Right renal pelvis (tissue), 4 donors: ENCODE measurements at places on chromosomes 7 and 10.

GRCh38 chr10:17206210-17206709, 4.8 kb upstream of the TRDMT1 start:
- no peak for DNase-seq

DNA sequence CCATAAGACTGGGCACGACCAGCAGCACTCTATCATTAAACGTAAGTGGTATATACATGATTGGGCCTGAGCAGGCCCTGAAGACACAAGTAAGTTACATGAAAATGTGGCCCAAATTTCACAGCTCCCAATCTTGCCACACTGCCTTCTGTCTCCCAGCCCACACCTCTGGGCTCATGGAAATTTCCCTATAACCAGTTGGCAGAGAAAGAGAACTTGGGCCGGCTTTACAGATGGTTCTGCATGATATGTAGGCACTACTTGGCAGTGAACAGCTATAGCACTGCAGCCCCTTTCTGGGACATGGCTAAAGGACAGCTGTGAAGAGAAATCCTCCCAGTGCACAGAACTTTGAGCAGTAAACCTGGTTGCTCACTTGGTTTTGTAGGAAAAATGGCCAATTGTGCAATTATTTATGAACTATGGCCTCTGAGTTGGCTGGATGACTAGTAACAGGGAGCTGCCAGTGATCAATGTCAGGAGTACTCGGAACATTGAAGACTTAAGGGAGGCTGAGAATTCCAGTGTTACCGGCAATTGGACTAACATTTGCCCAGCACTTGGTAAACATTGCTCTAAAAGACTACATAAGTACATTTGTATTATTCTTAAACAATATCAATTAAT, 1006.6 kb upstream of the LRRN3 start:
- DNase-seq = no peak

DNA sequence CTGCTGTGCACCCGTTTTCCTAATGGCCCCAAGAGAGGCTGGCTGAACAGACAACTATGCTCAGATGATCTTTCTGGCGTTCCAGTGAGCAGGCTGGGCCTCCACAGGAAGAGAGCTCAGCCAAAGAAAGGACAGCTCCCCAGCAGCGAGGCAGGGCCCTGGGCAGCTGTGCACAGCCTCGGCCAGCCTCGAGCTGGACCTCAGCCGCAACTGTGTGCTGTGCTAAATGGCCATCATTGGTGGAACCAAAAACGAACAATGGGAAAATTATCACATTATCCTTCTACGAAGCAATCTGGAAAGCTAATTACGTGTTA, 97.5 kb downstream of the CTBP2 start:
- no peak for DNase-seq

- DNase-seq = no peak
Measured at GRCh38 chr7:113519472-113519871, 399.3 kb downstream of the PPP1R3A start.

DNA sequence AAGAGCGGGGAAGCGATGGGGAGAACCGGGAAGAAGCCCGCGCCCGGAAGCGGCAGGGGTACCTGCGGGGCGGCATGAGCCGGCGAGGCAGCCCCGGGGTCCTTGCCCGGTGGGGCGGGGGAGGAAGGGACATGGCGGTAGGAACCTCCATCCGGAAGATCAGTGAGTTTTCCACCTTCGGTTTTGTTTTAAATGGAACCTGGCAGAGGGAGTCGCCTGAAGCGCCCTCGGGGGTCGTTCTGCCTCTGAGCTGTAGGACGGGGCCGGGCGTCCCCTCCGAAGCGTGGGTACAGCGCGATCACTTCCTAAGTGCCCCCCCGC, 471 bp downstream of the PFKP start:
- DNase-seq = no peak

DNA sequence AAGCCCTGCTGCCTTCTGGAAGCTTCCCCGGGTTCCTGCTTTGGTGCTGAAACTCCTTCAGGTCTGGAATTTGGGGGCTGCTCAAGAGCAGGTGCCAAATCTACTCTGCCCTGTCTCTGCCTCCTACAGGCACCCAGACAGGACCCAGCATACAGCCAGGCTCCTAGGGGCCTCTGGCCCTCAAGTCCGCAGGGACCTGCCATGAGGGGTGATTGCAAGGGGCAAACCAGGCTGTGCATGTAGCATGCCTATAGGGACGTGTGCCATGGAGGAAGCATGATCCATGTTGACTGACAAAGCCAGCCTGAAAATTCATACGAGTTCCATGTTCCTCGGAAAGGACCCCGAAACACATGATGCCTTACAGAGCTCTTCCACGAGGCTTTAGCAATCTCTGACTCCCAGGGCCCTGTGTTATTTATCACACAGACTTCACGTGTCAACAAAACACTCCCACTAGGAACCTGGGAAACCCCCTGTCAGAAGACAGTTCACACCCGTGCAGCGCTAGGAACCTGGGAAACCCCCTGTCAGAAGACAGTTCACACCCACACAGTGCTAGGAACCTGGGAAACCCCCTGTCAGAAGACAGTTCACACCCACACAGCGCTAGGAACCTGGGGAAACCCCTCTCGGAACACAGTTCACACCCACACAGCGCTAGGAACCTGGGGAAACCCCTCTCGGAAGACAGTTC, 75.3 kb upstream of the DNAAF5 start:
- DNase-seq = no peak

- no peak for DNase-seq
Measured at GRCh38 chr10:77844177-77844576, 82.4 kb downstream of the DLG5 start.

- DNase-seq = no peak
Measured at GRCh38 chr10:6912929-6913328, 332.9 kb upstream of the PRKCQ start.

GRCh38 chr7:90772410-90772809, 176.3 kb downstream of the CDK14 start:
- no peak for DNase-seq

GRCh38 chr10:59805014-59805413, 51.8 kb upstream of the MRLN start:
- no peak for DNase-seq

GRCh38 chr10:131129544-131129943, 182.0 kb downstream of the TCERG1L start:
- DNase-seq = no peak

- no peak for DNase-seq
Measured at GRCh38 chr7:47944536-47945260, 3.6 kb downstream of the PKD1L1 start.

DNA sequence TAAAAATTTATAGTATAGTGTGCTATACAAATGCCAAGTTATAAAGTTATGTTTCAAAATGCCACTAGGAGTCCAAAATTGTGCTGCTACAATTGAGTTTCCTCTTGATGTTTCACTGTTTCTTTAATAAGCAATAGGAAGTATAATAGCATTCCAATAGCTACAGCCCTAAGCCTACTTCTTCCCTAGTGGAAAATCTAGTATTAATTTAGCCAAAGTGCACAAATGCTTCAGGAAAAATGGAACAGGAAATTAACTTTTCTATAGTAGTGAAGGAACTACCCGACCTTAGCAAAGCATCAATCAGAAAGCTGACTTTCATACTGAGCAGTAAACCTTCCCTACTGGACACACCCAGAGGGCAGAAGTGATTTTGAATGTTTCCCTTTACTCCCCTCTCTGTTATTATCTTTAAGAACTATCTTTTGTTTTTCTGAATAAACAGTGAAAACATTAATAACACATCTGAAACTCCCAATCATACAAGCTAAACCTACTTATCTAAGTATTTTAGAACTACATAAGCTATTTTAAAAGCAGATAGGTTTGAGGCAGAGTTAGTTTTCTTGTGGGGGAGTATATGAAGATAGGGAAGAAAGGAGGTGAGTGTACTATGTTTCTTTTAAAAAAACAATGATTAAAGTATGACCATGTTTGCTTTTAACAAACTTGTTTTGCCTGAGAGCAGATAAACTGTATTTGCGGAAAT, 13.7 kb downstream of the CPED1 start:
- no peak for DNase-seq

GRCh38 chr7:15829691-15830090, 143.2 kb upstream of the MEOX2 start:
- DNase-seq = no peak

- no peak for DNase-seq
Measured at GRCh38 chr10:128612631-128613030, 486.4 kb upstream of the MKI67 start.

- no peak for DNase-seq
Measured at GRCh38 chr10:70656489-70656888, 15.8 kb upstream of the ADAMTS14 start.

DNA sequence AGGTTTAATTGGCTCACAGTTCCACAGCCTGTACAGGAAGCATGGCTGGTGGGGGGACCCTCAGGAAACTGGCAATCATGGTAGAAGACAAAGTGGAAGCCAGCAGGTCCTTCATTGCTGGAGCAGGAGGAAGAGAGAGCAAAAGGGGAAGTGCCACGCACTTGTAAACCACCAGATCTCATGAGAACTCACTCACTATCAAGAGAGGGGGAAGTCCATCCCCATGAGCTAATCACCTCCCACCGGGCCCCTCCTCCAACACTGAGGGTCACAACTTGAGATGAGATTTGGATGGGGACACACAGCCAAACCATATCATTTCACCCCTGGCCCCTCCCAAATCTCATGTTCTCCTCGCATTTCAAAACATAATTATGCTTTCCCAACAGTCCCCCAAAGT, 171.9 kb upstream of the CACNA2D1 start:
- DNase-seq = no peak

- DNase-seq = no peak
Measured at GRCh38 chr7:101687791-101688182, 58.7 kb upstream of the MYL10 start.

- DNase-seq = no peak
Measured at GRCh38 chr7:117062300-117062699, 109.0 kb downstream of the ST7 start.

DNA sequence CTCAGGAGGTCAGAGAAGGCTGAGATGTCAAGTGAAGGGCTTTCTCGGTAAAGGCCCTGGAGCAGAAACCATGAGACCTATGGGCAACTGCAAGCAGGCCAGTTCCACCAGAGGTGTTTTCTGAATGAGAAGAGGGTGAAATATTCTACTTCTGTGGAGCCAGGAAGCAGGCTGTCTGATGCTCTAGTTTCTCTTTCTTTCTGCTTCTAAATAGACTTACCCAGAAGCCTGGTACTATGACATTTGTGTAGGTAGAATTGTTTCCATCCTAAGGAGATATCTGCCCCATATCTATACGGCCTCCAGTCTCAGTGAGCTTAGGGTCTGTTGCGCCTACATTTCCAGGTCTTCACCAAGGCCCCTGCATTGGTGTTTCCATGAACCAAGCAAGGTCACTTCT, 73.4 kb upstream of the CC2D2B start:
- no peak for DNase-seq

DNA sequence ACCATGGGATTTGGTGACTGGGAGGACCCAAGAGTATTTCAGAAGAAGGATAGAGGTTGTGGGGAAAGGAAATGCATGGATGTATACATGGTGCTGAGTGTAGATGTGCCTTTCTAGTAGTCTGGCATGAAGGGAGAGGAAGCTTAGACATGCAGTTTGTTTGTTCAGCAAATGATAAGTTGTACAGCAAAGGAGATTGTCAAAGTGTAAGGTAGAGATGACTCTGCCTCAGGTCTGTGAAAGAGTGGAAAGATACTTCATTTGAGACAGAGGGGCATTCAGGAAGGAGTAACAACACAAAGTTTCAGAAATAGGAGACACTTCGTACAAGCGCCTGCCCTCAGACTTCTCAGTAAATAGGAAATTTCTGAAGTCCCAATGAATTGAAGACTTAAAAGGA, 152.3 kb downstream of the CELF2 start:
- DNase-seq = no peak
